Endothelial cell (in vitro differentiated cells): ENCODE measurements at places on chromosomes 3 and 15.

DNA sequence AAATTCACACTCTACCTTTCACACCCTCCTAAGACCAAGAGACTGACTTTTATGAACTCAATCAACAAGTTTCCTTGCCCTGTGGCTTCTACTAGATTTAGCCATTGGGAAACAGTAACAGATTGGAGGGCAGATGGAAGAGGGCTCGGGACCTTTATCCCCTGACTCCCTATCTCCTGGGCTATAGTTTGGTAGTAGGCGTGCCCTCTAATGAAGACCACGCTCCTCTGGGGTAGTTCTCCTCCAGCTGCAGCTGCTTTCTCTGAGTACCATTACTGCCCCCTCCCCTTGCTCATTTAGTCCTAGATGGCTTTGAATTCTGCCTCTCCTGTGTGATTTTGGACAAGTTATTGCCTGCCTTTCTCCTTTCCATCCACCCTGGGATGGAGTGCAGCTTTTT is 33.3 kb downstream of the FMN1 start:
- no peak for DNase-seq

GRCh38 chr3:170632780-170633179 is 46.9 kb upstream of the SLC7A14 start:
- DNase-seq = no peak

DNA sequence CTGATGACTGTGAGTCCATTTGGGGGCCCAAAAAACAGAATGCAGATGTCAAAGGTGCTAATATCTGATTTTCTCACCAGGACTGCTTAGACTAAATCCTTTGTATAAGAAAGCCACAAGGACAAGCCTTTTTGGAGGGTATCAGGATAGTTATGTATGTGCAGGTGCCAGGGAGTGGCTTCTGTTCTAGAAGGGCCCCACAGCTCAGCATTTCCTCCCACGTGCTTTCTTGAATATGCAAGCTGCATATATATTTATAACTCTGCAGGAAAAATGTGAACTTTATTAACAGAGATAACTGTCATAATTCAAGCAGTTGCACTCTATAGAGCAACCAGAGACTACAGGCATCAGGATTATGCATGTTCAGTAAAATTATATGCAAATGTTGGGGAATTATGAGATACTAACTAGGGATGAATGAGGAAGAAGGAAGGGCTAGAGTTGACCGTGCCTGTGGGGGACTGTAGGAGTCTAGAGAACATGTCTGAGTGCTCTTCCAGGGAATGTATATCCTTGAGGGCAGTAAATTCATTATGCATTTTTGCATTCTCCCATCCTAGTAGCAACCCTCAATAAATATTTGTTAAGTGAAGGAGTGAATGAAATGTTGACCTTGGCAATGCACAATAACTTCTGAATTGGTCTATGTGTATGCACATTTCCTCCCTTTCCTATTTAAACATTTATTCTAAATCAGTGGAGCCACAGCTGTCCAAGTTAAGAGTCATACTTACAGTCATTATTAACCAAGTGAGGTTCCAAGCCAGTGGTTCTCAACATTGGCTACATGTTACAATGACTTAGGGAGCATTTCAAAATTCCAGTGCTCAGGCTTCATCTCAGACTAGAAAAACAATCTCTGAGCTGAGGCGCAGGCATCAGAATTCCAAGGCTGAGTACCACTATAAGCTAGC is 94.8 kb upstream of the ANKRD28 start:
- DNase-seq = no peak

GRCh38 chr15:92901072-92901761 is 1.1 kb downstream of the CHD2 start:
- no peak for DNase-seq

- no peak for DNase-seq
Measured at GRCh38 chr3:12318758-12319621, 30.1 kb downstream of the PPARG start.

GRCh38 chr15:77371850-77372563 is 47.9 kb downstream of the PEAK1 start:
- no peak for DNase-seq

DNA sequence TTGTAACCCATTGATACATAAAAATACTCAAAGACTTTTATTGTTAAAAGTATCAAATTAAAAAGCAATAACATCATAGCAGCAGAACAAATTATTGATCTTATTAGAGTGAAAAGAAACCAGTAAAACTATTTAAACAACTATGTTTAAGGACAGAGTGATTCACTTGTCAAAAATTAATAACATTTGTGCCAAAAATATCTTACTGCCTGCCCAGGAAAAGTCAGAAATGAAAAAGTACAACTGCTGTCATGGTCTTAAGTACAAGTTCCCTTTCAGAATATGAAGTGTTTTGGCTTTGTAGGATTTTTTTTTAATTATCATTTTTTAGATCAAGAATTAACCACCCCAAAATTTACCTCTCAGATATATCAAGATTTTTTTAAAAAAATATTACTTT is 3.4 kb downstream of the IFT57 start:
- no peak for DNase-seq

GRCh38 chr3:9976721-9977709 is 9.6 kb downstream of the EMC3 start:
- no peak for DNase-seq

GRCh38 chr3:144036498-144036897 is 64.9 kb downstream of the DIPK2A start:
- no peak for DNase-seq

- DNase-seq = no peak
Measured at GRCh38 chr3:69491975-69492374, 106.1 kb upstream of the FRMD4B start.
